ENCODE measurements at places on chromosomes 5 and 9.

DNA sequence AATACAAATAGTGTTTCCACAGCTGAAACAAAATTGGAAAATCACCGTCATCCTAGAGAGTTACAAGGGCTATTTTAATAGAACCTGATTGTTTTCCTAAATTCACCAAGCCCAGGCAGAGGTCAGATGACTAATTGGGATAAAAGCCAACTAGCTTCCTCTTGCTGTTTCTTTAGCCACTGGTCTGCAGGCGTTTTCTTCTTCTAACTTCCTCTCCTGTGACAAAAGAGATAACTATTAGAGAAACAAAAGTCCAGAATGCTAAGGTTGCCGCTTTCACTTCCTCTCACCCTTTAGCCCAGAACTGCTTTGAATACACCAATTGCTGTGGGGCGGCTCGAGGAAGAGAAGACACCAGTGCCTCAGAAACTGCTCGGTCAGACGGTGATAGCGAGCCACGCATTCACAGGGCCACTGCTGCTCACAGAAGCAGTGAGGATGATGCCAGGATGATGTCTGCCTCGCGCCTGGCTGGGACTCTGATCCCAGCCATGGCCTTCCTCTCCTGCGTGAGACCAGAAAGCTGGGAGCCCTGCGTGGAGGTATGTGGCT lies at the start of gene TLR4:
TLR4 (plus strand) TSS at position 380 of the 552 bp plus-strand sequence; CDS start at position 450, 70 bp downstream.
- no peak within 1 kb of the TSS for H3K27ac ChIP-seq
- peaks cover 17% of the 10 kb centered on the region for H3K4me1 ChIP-seq
- peak; percentile 68 for DNase-seq
- peak within 1 kb of the TSS; percentile 32 for H3K4me3 ChIP-seq
- no peaks in the 10 kb centered on the region for H3K27me3 ChIP-seq

DNA sequence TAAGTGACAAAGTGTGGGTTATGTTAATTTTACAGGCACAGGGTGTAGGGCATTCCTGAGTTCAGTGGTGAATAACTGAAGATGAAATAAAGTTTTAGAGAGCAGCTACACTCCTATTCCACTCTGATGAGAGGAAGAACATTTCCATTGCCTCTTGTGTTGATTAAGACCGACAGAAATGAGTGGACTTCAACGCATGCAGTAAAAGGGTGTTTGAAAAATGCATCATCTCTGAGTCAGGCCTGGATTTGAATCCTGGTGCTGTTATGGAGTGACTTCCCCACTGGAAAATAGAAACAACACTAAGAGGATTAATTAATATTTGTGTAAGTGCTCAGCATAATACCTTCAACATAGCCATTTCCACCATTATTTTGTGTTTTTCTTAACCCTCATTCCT lies 86.3 kb downstream of the PRR16 start:
- no peaks in the 10 kb centered on the region for H3K27me3 ChIP-seq
- no peak overlapping the region for H3K4me3 ChIP-seq
- no peaks in the 10 kb centered on the region for H3K36me3 ChIP-seq

DNA sequence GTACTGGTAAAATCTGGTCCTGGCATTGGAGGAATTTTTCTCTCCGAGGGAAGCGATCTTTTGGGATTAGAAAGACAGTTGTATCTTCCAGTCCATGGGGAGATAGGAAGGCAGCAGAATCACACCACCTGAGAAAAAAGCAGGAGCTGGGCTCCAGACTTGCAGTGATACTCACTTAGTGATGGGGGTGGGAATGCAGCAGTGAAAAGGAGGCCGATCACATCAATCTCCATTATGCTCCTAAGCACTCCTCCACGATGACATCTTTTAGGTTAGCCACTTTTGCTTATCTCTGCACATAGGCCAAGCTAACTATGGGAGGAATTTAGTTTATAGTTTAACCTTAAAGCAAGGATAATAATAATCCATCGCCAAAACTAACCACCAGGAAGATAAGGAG lies 219.0 kb downstream of the DMAC1 start:
- H3K27ac ChIP-seq: no peak overlapping the region
- DNase-seq: no peak
- no peaks in the 10 kb centered on the region for H3K27me3 ChIP-seq
- H3K4me3 ChIP-seq: no peak overlapping the region

- no peaks in the 10 kb centered on the region for H3K36me3 ChIP-seq
- no peak for DNase-seq
- no peak within 1 kb of the TSS for H3K27ac ChIP-seq
- peaks cover 44% of the 10 kb centered on the region for H3K27me3 ChIP-seq
- H3K4me3 ChIP-seq: peak within 1 kb of the TSS; percentile 69
- H3K4me1 ChIP-seq: peaks cover 2% of the 10 kb centered on the region
These were observed at the start of gene DAB2IP for GRCh38 chr9:121651295-121652020. Gene DAB2IP (plus strand): TSS chr9:121651634. CDS start chr9:121651776, 142 bp downstream.

- no peaks in the 10 kb centered on the region for H3K4me1 ChIP-seq
- H3K27me3 ChIP-seq: no peaks in the 10 kb centered on the region
- no peaks in the 10 kb centered on the region for H3K36me3 ChIP-seq
- H3K27ac ChIP-seq: no peak overlapping the region
- no peak overlapping the region for H3K4me3 ChIP-seq
These were observed 172.6 kb upstream of the RASEF start for GRCh38 chr9:83235526-83235925.

GRCh38 chr5:14364096-14364495 lies 217.5 kb upstream of the OTULINL start:
- DNase-seq: peak; percentile 40
- H3K4me3 ChIP-seq: no peak overlapping the region
- H3K27me3 ChIP-seq: no peaks in the 10 kb centered on the region
- H3K4me1 ChIP-seq: no peaks in the 10 kb centered on the region

DNA sequence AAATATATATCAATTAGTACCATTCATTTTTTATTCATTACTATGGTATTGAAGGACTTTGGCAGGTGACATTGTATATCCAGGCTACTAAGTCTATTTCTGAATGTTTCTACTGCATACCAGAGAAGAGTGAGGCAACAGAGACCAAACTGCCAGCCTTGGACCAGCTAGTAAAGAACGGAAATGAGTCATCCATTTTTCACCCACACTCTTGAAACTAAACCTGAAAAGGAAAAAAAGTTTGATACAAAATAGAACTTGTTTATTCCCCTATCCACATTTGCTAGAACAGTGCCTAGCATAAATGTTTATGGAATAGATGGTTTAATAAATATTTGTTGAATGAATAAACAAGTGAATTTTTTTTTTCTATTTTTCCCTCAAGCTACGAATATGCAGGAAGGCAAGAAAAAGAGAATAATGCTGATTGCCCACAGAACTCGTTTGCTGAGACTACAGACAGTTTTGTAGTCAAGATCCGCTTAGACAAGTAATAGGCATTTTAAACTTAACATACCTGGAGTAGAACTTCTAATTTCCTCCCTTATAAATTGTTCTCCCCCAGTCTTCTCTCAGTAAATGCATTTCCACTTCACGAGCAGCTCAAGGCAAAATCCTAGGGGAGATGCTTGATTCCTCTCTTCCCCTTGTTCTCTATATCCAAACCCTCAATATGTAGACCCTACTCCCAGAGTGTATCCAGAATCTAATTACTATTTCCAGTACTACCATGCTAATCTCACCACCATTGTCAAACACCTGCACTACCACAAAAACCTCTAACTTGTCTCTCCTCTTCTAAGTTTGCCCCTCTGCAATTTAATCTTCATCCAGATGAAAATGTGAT lies 146.2 kb upstream of the RASA1 start:
- peaks cover 36% of the 10 kb centered on the region for H3K4me1 ChIP-seq
- H3K27me3 ChIP-seq: no peaks in the 10 kb centered on the region
- no peak overlapping the region for H3K27ac ChIP-seq
- peak; percentile 90 for DNase-seq
- H3K4me3 ChIP-seq: no peak overlapping the region
- H3K36me3 ChIP-seq: no peaks in the 10 kb centered on the region

DNA sequence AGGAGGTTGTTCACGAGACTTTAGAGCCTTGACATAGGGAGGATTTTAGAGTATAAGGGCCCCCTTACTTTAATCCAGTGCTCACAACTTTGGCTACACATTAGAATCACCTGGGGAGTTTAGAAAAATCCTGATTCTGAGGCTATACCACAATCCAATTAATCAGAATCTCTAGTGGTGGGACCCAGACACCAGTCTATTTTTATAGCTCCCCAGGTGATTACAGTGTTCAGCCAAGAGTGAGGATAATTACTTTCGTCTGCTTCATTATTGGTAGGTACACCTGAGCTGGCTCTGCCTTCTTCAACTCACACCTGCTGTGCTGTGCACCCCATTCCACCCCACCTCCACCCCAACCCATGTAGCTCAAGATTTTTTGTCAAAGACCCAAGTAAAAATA lies 141.3 kb upstream of the EPB41L4A start:
- no peak overlapping the region for H3K27ac ChIP-seq
- H3K4me3 ChIP-seq: no peak overlapping the region
- DNase-seq: no peak
- H3K4me1 ChIP-seq: peaks cover 3% of the 10 kb centered on the region

- no peak for DNase-seq
- H3K4me3 ChIP-seq: no peak overlapping the region
- H3K27ac ChIP-seq: no peak overlapping the region
- H3K36me3 ChIP-seq: no peaks in the 10 kb centered on the region
- H3K27me3 ChIP-seq: no peaks in the 10 kb centered on the region
- no peaks in the 10 kb centered on the region for H3K4me1 ChIP-seq
These were observed 736.5 kb downstream of the CETN3 start for GRCh38 chr5:89673019-89673418.

DNA sequence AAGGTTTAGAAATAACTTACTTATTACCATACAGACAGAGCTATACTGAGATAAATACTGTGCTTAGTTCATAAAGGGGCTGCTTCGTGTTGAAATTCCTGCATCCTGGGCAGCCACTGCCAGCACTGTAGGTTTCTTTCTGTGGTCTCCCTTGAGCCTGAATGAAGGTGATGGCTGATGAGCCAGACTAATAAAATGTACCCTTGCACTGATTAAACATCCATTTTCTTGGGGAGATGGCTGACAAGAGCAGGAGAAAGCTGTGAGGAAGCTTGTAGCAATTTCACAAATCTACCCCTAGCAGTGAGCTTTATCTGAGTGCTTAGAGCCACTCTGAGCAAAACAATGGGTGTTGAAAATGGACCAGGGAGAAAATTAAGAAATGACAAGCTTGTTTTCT lies 23.3 kb upstream of the ZSWIM6 start:
- no peaks in the 10 kb centered on the region for H3K4me1 ChIP-seq
- H3K4me3 ChIP-seq: no peak overlapping the region
- no peak overlapping the region for H3K27ac ChIP-seq
- no peak for DNase-seq
- H3K36me3 ChIP-seq: no peaks in the 10 kb centered on the region
- H3K27me3 ChIP-seq: no peaks in the 10 kb centered on the region

DNA sequence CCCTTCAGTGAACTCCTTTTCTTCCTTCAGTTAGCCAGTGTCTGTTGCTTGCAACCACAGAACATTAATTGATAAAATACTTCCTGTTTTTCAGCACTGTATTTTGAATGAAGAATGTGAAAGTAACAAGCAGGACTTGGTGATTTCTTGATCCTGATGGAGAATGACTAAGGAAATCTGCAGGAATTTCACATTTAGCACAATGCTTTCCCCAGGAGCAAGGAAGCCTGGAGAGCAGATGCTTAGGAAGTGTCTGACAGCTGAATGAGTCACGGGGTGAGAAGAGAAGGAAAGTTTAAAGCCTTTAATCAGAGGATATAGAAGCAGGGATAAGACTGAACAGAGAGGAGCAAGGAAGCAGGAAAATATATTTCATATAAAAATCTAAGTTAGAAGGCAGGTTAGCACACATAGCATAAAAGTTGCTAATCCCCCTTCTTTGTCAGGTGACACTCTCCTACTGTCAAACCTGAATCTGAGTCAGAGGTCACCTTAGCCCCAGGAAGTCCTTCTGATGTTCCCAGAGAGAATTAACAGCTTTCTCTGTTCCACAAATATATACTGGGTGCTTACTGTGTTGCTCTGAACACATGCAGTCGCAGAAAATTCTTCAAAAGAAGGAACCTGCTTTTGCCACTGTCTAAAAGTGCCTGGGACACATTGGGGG lies 59.7 kb downstream of the GNA14 start:
- H3K27ac ChIP-seq: no peak overlapping the region
- DNase-seq: peak; percentile 57
- no peaks in the 10 kb centered on the region for H3K27me3 ChIP-seq
- H3K4me1 ChIP-seq: peaks cover 32% of the 10 kb centered on the region

GRCh38 chr5:141529873-141530272 lies 41.0 kb downstream of the PCDHGC5 start:
- no peaks in the 10 kb centered on the region for H3K27me3 ChIP-seq
- H3K36me3 ChIP-seq: peaks cover 79% of the 10 kb centered on the region
- no peak overlapping the region for H3K4me3 ChIP-seq
- no peaks in the 10 kb centered on the region for H3K4me1 ChIP-seq
- no peak for DNase-seq

GRCh38 chr5:43298443-43298842 lies 14.8 kb downstream of the HMGCS1 start:
- H3K4me1 ChIP-seq: peaks cover 9% of the 10 kb centered on the region
- H3K27ac ChIP-seq: no peak overlapping the region
- H3K36me3 ChIP-seq: peaks cover 73% of the 10 kb centered on the region
- H3K4me3 ChIP-seq: no peak overlapping the region
- DNase-seq: no peak

GRCh38 chr5:66415208-66415607 lies 181.0 kb upstream of the MAST4 start:
- no peak overlapping the region for H3K4me3 ChIP-seq
- no peaks in the 10 kb centered on the region for H3K4me1 ChIP-seq
- no peaks in the 10 kb centered on the region for H3K27me3 ChIP-seq
- H3K36me3 ChIP-seq: no peaks in the 10 kb centered on the region
- peak; percentile 42 for DNase-seq
- no peak overlapping the region for H3K27ac ChIP-seq

DNA sequence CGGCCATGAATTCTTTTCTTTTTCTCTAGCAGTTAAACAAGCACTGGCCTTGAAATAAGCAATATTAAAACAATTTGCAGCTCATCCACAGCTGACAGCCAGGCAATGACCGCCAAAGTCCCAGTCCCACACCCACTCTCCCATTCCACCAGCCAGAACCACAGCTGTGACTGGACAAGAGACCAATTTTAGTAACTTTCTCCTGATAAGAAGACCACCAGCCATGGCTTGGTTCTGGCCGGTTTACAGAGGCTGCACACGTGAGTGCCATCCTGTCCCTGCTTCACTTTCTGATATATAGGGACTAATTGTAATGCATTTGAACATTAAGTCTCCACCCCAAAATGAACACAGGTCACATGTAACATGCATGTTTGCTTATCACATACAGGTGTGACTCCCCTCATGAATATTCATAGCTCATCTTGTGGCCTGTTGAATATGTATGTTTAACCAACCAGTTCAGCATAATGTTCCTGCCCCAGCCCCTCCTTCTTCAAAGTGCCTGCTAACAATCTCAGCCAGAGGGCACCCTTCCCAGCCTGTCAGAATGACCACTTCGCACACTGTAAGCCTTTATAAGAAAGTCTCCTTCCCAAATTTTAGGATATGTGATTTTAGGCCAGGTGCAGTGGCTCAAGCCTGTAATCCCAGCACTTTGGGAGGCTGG lies 23.9 kb upstream of the FANCC start:
- no peak overlapping the region for H3K4me3 ChIP-seq
- H3K27ac ChIP-seq: no peak overlapping the region
- no peaks in the 10 kb centered on the region for H3K36me3 ChIP-seq

- H3K27ac ChIP-seq: no peak overlapping the region
- peaks cover 97% of the 10 kb centered on the region for H3K27me3 ChIP-seq
- peak overlapping the region; percentile 27 for H3K4me3 ChIP-seq
- peak; percentile 59 for DNase-seq
- peaks cover 57% of the 10 kb centered on the region for H3K4me1 ChIP-seq
These were observed 2.2 kb downstream of the BARX1 start for GRCh38 chr9:93952784-93953495.

- H3K36me3 ChIP-seq: no peaks in the 10 kb centered on the region
- H3K4me1 ChIP-seq: peaks cover 27% of the 10 kb centered on the region
- no peak overlapping the region for H3K4me3 ChIP-seq
- DNase-seq: no peak
- H3K27me3 ChIP-seq: no peaks in the 10 kb centered on the region
These were observed 3.7 kb upstream of the RAI14 start for GRCh38 chr5:34652466-34652865.
